NCI-H2029 treated with DMSO at 0.1 percent for 48 hours (cell line): ENCODE measurements at places on chromosomes 1 and 21.
A peak's percentile ranks its signal among the peaks of the same experiment; 100 is the strongest.

- no peak for DNase-seq
These were observed 79.0 kb upstream of the KRTAP19-8 start for GRCh38 chr21:31117128-31117916.

DNA sequence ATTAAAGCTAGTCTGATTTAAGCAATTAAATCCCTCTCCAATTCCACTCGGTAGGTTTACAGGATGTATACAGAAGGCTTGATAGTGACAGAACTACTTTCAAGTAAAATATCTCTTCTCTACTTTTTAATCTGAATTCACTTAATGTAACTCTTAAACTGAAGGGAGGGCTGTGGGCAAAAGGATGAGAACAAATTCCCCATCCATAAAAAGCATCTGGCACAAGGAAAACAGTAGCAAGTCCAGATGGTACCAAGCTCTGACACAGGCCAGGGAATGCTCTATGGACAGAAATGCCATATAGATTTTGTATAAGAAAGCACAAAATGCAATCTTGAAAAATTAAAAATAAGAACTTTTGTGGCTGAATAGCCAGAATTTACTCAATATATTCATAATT, 53.1 kb upstream of the USH2A start:
- DNase-seq, result no peak

DNA sequence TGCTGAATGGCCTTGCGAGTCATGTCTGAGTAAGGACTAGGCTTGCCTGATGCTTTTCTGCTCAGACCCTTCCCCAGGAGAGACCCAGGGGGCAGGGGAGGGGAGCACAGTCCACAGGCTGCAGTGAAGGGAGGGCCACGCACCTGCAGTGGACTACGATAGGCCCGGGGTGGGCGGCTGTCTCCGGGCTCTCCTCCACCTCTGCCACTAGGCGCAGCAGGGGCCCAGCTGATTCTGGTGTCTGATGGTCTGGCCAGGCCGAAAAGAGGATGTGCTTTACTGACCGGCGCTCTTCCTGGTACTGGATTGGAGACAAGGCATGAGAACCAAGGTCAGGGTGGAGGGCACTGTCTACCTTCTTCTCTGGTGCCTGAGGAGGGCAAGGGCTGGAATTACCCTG, 7.9 kb upstream of the ARL8A start:
- DNase-seq, result no peak

DNA sequence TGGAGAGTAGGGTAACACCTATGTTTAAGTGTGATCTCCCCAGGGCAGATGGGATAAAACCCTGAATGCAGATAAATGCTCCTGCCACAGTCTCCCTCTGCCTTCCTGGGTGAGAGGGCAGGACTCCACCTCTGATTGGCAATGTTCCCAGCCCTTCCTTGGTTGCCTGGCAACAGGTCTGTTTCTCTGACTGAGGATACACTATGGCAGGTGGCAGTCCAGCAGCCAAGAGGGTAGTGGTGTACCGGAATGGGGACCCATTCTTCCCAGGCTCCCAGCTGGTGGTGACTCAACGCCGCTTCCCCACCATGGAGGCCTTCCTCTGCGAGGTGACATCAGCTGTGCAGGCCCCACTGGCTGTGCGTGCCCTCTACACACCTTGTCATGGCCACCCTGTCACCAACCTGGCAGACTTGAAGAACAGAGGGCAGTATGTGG, at the start of gene DCDC2B:
TSS of gene DCDC2B (plus strand) at position 199 of the 438 bp plus-strand sequence. CDS start at position 204, 5 bp downstream.
- DNase-seq, result peak; percentile 88

DNA sequence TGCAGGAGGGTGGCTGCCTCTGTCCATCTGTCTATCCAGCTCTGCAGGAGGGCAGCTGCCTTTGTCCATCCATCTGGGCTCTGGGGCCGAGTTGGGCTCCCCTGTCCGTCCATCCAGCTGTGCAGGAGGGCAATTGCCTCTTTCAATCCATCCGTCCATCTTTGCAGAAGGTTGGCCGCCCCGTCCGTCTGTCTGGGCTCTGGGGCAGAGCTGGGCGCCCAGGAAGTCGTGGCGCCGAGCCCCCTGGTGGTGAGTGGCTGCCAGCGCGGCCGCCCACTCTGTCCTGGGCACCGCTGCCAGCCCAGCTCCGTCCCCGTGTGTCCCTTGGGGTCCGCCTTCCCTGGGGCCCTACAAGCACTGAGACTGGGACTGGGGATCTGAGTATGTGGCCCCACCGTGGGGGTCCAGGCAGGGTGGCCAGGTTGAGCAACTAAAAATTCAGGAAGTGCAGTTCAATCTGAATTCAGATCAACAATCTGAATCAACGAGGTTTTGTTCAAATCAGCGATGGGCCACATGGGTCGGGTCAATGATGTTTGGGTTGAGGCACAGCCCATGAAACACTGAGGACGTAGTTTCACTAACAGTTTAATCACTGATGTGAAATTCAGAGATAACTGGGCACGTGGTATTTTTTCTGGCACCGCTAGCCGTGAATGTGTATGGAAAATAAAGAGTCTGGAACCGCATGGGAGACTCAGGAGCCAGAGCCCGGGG, 99.1 kb upstream of the ACTRT2 start:
- no peak for DNase-seq

DNA sequence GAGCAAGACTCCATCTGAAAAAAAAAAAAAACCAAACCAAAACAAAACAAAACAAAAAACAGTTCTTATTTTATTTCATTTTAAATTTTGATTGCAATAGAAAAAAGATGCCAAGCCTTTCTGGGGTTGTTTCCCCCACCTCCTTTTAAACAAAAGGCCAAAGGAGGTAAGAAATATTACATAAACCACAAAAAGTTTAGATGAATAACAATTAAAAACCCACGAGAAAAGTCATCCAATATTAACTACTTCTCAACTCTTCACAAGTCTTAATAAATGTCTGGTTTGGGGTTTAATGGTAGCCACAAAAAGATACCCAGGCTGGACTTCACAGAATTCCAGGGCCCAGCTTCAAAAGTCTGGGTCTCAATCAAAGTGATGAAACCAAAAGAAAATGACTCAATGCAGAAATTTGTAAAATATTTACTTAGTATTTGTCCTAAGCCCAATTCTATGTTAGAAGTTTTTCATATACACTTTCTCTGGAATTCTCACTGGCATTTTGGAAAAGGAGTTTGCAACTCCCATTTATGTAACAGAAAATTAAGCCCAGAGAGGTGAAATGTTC, 47.0 kb upstream of the SDC3 start:
- DNase-seq, result no peak

GRCh38 chr1:208544794-208545193, 300.6 kb upstream of the PLXNA2 start:
- no peak for DNase-seq

DNA sequence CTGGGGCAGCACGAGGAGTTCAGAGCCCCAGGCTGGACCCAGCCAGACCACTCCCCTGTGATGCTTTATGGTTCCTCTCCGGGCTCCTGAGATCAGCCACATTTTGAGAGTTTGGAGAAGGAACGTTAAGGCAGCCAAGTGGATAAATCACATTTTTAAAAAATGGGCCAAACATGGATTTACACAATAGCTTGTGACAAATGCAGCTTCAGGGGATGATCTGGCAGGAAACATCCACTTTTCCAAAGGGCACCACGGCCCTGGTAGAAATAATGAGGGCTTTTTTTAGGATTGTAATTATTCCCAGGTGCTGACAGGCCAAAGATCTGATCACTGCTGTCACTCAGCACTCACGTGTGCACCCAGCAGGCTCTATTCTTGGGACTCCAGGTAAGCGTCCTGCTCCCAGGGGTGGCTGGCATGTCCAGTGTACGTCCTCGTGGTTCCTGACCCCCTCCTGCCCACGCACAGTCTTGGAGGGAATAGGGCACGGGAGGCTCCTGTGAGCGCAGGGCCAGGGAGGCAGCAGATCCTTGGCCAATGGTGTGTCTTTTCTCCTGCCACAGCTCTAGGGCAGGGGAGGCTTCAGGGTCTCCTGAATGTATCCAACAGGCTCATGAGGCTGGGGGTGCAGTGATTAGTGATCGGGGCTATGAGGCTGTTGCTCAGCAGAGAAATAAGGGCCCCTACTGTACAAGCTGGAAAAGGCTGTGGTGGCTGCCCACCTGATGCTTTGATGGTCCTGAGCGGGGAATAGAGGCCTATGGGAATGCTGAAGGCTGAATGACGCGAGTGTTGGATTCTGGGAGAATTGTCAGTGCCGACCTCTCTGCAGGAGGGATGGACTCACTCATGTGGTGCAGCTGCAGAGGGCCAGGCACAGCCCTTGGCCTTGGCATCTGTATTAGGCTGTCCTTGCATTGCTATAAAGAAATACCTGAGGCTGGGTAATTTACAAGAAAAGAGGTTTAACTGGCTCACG, 415.7 kb downstream of the PTPRU start:
- no peak for DNase-seq

DNA sequence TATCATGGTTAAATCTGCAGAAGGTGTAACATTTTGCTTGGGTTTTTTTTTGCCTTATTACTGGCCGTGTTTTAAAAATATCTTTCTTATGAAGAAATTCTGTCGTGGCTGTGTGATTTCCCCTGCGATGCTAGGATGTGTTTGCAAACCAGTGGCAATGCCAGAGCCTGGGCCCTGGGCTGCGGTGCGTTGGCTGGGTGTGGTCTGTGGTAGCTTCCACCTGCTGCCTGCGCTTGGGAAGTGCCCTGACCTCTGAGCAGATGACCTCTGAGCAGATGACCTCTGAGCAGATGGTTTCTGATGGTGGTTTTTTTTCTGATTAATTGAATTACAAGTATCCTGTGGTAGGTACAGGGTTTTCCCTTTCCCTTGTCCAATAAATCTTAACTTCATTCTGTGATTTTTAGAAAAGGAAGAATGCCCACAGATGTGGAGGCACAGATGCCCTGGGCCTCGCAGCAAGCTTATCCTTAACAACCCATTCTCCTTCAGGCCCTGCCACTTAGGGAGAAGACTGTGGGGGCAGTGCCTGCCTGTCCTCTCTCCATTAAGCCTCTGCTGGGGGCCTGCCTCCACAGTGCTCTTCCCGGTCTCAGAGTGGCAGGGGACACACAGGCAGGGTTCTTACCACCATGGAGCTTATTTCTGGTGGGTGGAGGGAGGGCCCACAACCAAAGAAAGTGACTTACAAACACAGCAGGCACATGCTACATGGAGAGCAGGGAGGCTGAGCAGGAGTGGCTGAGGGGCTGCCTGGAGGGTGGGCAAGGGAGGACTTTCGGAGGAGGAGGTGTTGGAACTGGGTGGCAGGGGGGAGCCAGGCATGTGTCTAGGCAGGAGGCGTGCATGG, 81.7 kb downstream of the PCBP3 start:
- no peak for DNase-seq

DNA sequence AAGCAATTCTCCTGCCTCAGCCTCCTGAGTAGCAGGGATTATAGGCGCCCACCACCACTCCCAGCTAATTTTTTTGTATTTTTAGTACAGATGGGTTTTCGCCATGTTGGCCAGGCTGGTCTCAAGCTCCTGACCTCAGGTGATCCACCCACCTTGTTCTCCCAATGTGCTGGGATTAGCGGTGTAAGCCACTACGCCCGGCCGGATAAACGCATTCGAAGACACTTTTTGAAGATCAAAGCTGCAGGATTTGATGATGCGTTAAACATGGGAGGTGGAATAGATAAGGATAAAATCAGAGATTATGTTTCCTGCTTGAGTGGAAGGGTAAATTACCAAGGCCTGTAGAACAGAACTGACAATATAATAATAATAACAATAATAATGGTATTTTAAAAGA, 389.4 kb upstream of the POU3F1 start:
- DNase-seq, result no peak

- DNase-seq, result peak; percentile 38
These were observed 31.6 kb upstream of the NFIA start for GRCh38 chr1:61050541-61051442.

DNA sequence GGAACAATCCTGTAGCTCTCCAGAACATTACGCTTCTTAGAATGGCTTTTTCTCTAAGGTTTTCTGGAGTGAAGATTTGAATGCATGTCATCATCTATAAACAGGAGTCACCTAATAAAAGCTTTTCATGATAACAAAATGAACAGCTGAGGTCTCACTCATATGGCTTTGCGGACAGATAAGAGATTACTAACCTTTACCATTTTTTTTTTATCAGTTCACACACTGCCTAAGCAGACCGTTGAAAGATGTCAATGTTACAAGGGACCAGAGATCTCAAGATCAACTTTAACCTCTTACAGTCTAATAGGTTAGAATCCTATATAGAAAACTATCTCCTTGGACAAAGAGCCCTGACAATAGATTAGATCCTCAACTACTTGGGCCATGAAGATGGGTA, 41.4 kb downstream of the SCMH1 start:
- no peak for DNase-seq

- no peak for DNase-seq
These were observed 57.9 kb downstream of the AGPAT3 start for GRCh38 chr21:43922949-43923348.

GRCh38 chr1:43337588-43337987, at the start of gene MPL:
Gene MPL (plus strand): TSS chr1:43337818. CDS start chr1:43337849, 31 bp downstream.
- DNase-seq, result no peak

DNA sequence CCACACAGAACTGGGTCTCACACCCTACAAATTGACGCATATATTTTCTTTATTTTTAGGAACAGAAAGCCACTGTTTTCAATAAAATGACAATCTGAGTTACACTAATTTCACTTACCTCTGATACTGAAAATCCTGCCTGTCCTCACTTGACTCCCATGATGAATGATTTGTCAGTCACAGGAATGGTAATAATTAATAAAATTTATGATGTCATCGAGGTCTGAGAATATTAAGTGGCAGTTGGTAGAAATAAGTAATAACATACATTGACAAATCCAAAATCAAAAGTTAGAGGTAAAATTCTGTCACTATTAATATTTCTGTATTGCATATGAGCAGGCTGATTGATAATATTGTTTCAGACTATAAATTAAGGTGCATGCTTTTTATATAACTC, 418.7 kb upstream of the RGS18 start:
- DNase-seq, result no peak

DNA sequence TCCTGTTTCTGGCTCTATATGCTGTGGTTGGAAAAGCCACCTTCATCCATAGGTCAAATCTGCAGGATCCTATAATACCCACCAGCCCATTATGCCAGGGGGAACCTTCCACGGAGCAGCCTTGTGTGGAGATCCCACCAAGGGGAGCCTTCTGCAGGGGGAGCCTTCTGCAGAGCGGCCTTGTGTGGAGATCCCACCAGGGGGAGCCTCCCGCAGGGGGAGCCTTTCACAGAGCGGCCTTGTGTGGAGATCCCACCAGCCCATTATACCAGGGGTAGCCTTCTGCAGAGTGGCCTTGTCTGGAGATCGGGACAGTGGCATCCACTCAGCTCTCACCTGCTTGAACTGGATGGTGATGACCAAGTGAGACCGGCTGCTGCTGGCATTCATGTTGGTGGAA, 85.3 kb downstream of the SCCPDH start:
- DNase-seq, result no peak

- no peak for DNase-seq
These were observed 8.6 kb upstream of the IL20 start for GRCh38 chr1:206856674-206857464.

DNA sequence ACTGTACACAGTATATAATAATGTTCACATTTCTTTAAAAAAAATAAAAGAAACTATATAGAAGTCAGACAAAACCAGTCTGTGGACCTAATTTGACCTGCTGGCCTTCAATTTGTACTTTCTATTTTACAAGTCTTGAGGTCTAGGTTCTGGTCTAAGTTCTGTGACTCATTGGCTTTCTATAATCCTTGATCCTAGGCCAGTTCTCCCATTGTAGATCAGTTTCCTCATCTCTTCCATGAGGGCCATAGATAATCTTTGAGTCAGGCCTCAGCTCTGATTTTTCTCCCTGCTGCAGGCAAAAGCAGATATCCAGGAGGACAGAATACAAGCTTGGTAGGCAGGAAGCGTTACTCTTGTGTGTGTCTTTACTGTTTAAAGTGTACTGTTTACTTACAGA, 603.7 kb upstream of the CAMK1G start:
- no peak for DNase-seq

GRCh38 chr1:26259005-26259404, 20.9 kb upstream of the SH3BGRL3 start:
- DNase-seq, result no peak

- no peak for DNase-seq
These were observed 7.7 kb upstream of the GNG4 start for GRCh38 chr1:235657269-235657668.
